GM13976 (cell line): ENCODE measurements at places on chromosomes 6 and 20.

GRCh38 chr6:119129148-119129967, 50.9 kb upstream of the FAM184A start:
- peak; percentile 61 for DNase-seq

DNA sequence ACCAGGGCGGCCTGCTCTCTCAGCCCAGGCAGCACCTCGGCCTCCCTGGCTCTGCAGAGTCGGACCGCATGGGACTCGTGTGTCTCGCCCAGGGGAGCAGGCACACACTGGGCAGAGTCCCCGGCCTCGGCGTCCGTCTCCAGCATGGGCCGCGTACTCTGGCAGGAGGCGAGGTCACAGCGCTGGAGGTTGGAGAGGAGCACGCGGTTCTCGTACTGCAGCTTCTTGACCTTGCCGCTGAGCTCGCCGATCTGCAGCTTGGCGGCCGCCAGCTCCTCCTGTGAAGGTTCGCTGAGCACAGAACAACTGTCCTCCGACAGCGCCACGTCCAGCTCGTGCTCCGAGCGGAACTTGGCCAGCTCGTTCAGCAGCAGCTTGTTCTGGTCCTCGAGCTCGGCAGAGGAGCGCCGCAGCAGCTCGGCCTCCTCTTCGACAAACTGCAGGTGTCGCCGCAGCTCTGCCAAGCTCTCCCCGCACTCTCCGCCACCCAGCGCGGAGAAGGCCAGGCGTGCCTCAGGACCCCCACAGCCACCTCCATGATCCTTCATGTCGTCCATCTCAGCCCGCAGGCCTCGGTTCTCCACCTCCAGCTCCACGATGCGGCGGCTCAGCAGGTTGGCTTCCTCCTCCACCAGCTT, 42.0 kb upstream of the DSN1 start:
- no peak for DNase-seq

DNA sequence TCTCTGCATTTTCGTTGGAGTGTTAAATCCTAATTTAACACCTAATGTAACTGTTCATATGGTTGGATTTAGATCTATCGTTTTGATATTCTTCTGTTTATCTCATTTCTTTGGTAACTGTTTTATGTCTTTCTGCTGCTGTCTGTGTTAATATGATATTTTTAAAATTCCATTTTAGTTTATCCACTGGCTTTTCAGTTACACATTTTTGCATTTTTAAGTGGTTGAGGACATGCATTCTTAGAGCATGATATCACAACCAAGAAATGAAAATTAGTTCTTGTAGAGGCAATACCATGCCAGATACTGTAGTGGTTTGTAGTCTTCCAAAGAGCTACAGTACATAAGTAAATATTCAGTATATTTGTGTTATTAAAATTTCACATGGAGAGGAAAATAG, 58.6 kb downstream of the LIN28B start:
- DNase-seq: no peak

GRCh38 chr20:49915118-49915379, 280 bp downstream of the SPATA2 start:
- DNase-seq: no peak

GRCh38 chr20:52493171-52493721, 301.7 kb upstream of the ZFP64 start:
- no peak for DNase-seq

DNA sequence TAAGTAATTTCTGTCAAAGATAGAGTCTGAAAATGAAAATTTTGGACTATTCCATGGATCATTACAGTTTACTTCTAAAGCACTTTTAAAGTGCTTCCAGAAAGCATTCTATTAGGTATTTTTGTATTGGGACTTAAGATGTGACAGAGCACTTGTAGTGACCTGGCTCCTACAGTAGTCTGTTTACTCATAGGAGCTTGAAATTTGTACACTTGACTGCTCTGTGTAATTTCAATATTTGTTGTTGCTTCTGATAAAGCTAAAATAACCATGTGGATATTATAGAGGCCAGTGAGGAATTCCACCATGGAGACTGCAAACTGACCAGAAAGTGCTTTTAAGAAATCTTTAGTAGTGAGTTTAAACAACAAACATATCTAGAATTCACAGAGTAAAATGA, 10.3 kb downstream of the NFYA start:
- DNase-seq: no peak
